ENCODE measurements at places on chromosomes 7 and 10.

DNA sequence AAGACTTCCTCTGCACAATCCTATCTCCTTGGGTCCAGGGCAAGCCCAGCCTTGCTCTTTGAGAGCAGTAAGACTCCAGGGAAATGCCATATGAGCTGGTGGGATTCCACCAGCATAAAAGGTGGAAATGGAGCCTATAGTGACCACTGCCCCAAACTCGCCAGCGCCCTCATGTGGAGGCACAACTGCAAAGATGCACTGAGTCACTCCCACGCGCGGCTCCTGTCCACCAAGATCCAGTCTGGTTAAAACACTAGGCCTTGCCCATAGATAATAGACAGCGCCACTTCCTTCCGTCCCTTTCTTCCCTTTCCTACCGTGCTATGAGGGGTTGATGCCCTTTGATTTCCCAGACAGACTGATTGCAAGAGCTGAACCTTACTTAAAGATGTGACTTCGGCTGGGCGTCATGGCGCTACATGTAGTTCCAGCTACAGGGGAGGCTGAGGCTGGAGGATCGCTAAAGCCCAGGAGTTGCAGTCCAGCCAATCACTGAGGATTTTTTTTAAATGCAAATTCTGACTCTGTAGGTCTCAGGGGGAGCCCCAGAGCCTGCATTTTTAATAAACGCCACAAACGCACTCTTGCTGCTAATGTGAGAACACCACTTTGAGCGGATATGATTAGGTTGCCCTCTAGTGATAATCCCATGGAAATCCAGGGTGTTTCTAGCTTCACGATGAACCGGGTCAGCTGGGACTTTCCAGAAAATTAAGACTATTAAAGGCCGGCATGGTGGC is 136.5 kb downstream of the EPC1 start:
- DNase-seq, result no peak

GRCh38 chr10:24503461-24504320 is 220.0 kb downstream of the ARHGAP21 start:
- no peak for DNase-seq

DNA sequence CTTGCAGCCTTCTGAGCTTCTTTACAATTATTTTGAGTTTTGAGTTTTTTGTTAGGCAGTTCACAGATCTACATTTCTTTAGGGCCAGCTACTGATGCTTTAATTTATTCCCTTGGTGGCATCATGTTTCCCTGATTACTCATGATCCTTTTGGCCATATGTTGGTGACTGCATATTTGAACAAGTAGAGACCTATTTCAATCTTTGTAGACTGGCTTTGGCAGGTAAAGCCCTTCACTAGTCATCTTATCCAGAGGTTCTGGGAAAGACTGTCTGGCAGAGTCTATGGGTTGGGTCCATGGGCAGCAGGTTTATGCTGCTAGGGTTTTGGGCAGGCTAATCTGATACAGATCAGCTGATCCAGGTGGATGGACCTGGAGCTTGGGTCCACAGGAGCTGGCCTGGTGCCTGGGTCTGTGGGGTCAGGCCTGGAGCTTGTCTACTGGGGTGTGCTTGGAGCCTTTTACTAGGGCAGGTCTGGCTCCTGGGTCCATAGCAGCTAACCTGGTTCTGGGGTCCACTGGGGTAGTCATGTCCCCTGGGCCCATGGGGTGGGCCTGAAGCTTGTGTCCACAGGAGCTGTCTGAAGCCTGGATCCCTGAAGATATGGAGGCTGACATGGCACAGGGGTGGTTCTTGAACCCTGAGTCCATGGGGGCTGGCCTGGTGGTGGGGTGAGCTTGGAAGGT is 72.7 kb downstream of the GPR85 start:
- no peak for DNase-seq

GRCh38 chr7:157401567-157402387 is 65.0 kb downstream of the DNAJB6 start:
- DNase-seq, result no peak

GRCh38 chr10:73590881-73591799 is at the start of gene USP54:
TSS of gene USP54 (minus strand) at chr10:73591342. CDS start at chr10:73575658, 15,684 bp downstream.
- DNase-seq, result no peak
